ENCODE measurements at places on chromosomes 4 and X. TPM values are rescaled to one million over a fixed set of nuclear protein-coding genes. Genes with fewer than 3 reads are reported as not detected.

DNA sequence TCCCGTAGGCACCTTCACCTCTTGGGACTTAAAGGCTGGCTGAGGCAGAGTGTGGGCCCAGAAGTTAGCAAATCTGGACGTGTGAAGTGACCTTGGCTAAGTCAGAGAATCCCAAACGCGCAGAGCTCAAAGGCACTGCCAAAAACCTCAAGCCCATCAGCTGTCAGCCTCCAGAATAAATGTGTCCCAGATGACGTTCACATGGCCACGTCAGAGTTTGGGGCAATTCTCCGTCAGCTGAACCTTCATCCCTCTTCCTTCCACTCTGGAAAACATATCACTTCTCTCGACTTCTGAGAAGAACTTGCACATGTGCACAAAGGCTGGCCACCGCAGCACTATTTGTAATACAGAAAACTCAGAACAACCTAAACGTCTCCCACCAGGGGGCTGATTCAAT, 35.7 kb upstream of the APLN start:
- no peak for DNase-seq
- no peaks in the 10 kb centered on the region for H3K4me1 ChIP-seq
- H3K36me3 ChIP-seq, result no peaks in the 10 kb centered on the region
- no peak overlapping the region for H3K27ac ChIP-seq
- no peaks in the 10 kb centered on the region for H3K27me3 ChIP-seq

GRCh38 chr4:517806-518070, 18.7 kb downstream of the PIGG start:
- DNase-seq, result no peak
- no peaks in the 10 kb centered on the region for H3K4me1 ChIP-seq
- no peak overlapping the region for H3K27ac ChIP-seq
- peaks cover 73% of the 10 kb centered on the region for H3K36me3 ChIP-seq

DNA sequence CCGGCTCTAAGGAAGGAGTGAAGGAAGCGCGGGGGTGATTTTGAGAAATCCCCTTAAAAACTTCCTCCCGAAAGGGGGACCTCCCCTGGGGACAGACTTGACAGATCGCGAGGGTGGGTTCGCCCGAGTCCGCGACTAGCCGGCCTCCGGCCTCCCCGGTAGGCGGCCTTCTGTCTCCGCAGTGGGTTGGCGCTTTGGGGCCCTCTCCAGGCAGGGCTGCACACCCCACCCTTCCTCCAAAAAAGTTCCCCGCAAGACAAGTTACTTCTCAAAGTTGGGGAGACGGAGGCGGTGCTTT, 24.8 kb downstream of the HOPX start:
- no peaks in the 10 kb centered on the region for H3K4me1 ChIP-seq
- no peak overlapping the region for H3K27ac ChIP-seq
- no peaks in the 10 kb centered on the region for H3K36me3 ChIP-seq
- DNase-seq, result peak; percentile 66
- H3K4me3 ChIP-seq, result peak overlapping the region; percentile 80
- peaks cover 67% of the 10 kb centered on the region for H3K27me3 ChIP-seq

- DNase-seq, result no peak
- no peaks in the 10 kb centered on the region for H3K4me1 ChIP-seq
- no peaks in the 10 kb centered on the region for H3K36me3 ChIP-seq
- H3K27me3 ChIP-seq, result no peaks in the 10 kb centered on the region
Measured at GRCh38 chr4:124095621-124096020, 616.9 kb downstream of the ANKRD50 start.

DNA sequence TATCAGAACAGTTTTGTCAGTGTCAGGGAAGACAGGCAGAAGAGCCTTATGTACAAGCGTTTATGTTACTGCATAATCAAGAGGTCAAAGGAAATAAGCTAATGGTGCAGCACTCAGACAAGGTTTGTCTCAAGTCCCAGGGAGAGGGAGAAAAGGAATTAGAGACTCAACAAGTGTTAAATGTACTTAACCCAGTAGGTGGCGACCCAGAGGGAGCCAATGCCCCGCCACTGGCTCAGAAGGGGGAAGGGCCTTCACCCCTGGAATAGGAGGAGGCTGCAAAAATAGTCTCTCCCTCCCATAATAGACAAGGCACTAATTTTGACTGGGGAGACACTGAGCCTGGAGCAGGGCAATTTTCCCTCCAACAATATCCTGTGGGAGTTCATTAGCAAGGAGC, 14.1 kb upstream of the PAPSS1 start:
- peaks cover 4% of the 10 kb centered on the region for H3K4me1 ChIP-seq
- peak; percentile 83 for DNase-seq
- H3K27me3 ChIP-seq, result peaks cover 21% of the 10 kb centered on the region
- no peak overlapping the region for H3K4me3 ChIP-seq

GRCh38 chrX:71618303-71618721, at the start of gene CXCR3:
Gene CXCR3, minus strand, starts transcription at chrX:71618511. Its CDS starts 62 bp downstream, at chrX:71618449.
- DNase-seq, result no peak
- H3K4me3 ChIP-seq, result no peak within 1 kb of the TSS
- no peaks in the 10 kb centered on the region for H3K36me3 ChIP-seq
- H3K27ac ChIP-seq, result no peak within 1 kb of the TSS
- no peaks in the 10 kb centered on the region for H3K4me1 ChIP-seq
- H3K27me3 ChIP-seq, result no peaks in the 10 kb centered on the region

- no peaks in the 10 kb centered on the region for H3K27me3 ChIP-seq
- H3K36me3 ChIP-seq, result no peaks in the 10 kb centered on the region
- H3K4me3 ChIP-seq, result no peak overlapping the region
- no peak for DNase-seq
- H3K4me1 ChIP-seq, result no peaks in the 10 kb centered on the region
- no peak overlapping the region for H3K27ac ChIP-seq
Measured at GRCh38 chr4:73703320-73703719, 37.0 kb upstream of the CXCL8 start.

DNA sequence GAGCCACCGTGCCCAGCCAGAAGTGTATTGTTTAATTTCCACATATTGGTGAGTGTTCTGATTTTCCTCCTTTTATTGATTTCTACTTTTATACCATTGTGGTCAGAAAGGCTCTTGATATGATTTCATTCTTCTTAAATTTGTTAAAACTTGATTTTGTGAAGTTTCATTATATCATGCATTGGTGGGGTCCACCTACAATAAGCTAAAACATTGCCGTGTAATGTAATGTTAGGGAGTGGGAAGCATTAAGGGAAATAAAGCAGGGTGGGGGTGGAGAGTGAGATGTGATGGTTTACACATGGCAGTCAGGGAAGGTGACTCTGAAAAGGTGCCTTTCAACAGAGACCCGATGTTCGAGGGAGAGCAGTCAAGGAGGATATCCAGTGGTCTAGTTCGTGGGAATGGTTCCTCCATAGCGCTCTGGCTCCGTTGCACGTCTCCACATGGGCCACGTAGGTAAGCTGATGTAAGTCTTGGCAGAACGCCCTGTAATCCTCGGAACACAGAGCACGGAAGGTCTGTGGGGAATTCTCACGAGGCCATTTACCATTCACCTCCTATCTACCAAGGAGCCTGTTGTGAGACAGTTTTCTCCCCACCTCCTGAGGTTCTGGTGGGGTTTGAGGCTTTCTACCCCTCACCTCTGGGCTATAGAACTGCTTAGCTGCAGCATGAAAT, 7.7 kb upstream of the WDR13 start:
- DNase-seq, result no peak
- H3K36me3 ChIP-seq, result no peaks in the 10 kb centered on the region
- no peaks in the 10 kb centered on the region for H3K27me3 ChIP-seq
- no peak overlapping the region for H3K4me3 ChIP-seq

GRCh38 chr4:158020734-158021346, 152.0 kb downstream of the GASK1B start:
- no peaks in the 10 kb centered on the region for H3K27me3 ChIP-seq
- peaks cover 5% of the 10 kb centered on the region for H3K4me1 ChIP-seq
- DNase-seq, result no peak
- H3K36me3 ChIP-seq, result no peaks in the 10 kb centered on the region

DNA sequence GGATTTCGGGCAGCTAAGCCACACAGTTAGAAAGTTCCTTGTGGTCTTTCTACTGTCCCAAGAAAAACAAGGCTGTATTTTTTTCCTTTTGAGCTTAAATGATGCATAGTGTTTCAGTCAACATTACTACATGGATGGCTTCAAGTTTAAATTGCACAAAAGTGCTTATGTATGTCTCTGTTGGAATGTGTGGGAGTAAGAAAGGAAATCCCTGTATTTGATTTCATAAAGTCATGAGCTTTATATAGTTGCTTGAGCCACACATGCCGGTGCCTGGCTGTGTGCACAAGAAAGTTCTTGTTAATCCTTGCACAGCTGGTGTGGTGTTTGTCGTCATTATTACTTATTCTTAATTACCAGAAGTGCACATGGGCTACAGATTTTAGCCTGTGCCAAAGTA, 262.2 kb downstream of the ARHGAP10 start:
- no peaks in the 10 kb centered on the region for H3K4me1 ChIP-seq
- no peaks in the 10 kb centered on the region for H3K36me3 ChIP-seq
- DNase-seq, result no peak

RASSF6 gene
- 2.6 TPM for total RNA-seq

SPIN4 gene
- 6.5 TPM for total RNA-seq

PABPC1L2A gene
- total RNA-seq, result not detected

UTP3 gene
- 36.0 TPM for total RNA-seq

SPARCL1 gene
- total RNA-seq, result 1.0 TPM

CXCL5 gene
- 11.1 TPM for total RNA-seq

CT45A3 gene
- total RNA-seq, result not detected

ADH1A gene
- total RNA-seq, result not detected

Measured in endodermal cell (in vitro differentiated cells).